ENCODE measurements at places on chromosomes 11 and 22.

DNA sequence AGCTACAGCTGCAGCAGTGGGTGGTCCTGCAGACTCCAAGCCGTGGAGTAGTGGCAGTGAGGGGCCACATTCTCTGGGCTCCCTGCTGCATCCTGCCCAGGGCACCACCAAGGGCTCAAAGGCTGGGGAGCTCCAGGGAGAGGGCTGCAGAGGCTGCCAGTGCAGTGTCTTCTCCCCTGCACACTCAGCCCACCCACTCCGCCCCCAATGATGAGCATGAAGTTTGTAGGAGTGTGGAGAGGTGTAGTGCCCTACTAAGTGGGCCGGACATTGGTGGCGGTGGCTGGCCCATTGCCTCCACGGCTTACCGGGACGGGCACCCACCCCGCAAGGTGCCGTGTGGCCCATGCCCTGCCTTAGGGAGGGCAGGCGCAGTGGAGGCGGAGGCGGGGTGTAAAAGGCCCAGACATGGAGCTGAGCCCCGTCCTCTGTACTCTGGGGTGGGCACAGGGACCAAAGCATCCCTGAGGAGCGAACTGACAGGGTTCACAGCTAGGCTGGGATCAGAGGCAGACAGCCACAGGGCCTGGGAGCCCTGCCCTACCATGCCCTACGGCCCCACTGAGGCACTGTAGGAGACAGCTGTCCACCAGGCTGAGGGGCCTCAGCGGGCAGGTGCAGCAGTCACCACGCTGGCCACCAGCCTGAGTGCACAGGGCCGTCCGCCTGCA is 18.9 kb downstream of the ARVCF start:
- no peak for DNase-seq

- no peak for DNase-seq
Observed at GRCh38 chr11:112518371-112518770, 257.7 kb upstream of the PLET1 start.

DNA sequence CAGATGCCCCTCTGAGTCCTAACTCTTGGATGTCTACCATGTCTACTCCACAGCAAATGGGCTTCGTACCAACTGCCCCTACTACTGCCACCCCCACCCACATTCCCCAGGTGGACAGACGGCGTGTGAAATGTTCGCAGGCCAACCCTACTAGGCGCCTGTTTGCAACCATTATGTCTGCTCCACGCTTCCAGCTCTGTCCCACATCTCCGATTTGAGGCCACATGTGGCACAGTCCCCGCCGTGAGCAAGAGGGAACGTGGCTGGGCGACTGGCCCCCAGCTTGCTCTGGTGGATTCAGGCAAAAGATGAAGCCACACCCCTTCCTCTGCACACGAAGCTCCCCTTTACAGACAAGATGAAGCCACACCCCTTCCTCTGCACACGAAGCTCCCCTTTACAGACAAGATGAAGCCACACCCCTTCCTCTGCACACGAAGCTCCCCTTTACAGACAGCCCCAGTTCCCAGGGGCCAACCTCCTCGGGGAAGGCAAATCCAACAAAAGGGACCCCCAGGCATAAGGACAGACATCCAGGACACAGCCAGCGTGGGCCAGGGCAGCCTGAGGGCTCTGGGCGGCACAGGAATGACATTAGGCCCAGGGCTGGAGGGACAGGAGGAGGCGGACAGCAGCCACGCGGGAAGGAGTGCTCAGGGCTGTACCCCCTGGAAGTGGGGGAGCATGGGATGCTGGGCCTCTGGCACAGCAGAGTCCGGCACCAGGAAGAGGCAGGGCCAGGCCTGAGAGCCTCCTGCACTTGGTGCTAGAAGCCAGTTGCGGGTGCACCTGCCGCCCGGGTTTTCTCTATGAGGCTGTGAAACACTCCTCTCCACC is 106.2 kb downstream of the SHANK2 start:
- no peak for DNase-seq

DNA sequence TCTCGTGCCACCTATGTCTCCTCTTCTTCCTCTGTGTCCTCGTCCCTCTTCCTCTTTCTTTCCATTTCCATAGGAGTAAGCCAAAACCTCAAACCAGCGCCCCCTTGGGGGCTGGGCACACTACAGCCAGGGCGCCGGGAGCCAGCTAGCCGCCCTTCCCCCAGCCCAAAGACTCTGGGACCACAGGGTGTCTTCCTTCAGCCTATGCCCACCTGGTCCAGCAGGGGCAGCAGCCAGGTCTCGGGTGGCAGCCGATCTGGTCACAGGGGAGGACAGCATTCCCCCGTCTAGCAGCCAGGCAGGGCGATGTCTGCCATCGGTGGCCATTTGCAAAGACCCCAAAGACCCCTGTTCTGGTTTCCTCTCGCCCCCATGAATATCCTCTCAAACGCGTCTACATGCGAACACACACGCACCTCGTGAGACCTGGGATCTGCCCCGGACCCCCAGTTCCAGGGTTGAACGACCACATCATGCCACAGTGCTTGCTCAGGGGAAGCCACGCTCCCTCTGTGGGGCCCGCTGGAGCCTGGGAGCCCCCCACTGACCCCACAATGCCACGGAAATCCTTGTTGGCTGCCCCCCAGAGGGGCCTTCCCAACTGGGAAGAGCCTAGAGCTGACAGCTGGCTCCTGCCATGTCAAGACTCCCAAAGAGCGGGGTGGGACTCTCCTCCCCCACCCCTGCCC is 546.0 kb upstream of the CCDC179 start:
- no peak for DNase-seq

DNA sequence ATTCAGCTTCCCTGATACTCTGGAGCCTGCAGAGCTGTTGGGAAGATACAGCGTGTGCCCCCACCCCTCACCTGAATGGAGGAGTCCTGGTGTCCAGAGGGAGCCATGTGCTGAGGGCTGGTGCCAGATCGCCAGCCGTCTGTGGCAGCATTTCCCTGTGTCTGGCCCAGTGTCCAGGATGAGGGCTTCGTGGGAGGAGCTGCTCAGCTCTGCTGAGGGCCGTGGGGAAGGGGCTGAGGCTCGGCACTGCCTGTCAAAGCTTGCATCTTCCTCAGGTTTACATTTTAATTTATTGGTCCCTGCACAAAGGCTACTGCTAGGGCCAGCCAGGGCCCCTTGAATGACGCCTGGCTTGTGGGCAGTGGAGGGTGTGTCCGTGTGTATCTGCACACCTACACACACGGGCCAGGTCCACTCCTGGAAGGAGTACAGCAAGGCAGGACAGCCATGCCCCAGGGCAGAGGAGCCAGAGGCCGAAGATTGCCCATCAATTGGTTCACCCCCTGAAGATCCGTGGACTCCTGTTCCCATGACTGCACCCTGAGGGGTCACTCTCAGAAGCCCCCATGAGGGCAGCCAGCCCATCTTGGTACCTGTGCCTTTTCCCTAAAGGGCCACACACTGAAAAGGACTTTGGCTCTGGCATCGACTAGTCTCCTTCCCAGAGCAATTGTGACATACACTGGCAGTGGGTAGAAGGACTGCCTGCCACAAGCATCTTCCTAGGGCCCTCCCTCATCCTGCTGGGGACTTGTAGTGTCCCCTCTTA is 107.7 kb upstream of the PARVA start:
- DNase-seq = no peak

- DNase-seq = no peak
Observed at GRCh38 chr11:4076774-4077173, 17.8 kb upstream of the RRM1 start.

- no peak for DNase-seq
Observed at GRCh38 chr11:12087075-12088004, 23.1 kb upstream of the MICAL2 start.

- DNase-seq = no peak
Observed at GRCh38 chr22:31122532-31123291, at the start of gene INPP5J. Gene INPP5J (plus strand): TSS chr22:31122966. CDS start chr22:31123015, 49 bp downstream.
